ENCODE measurements at places on chromosomes 7 and 10.

DNA sequence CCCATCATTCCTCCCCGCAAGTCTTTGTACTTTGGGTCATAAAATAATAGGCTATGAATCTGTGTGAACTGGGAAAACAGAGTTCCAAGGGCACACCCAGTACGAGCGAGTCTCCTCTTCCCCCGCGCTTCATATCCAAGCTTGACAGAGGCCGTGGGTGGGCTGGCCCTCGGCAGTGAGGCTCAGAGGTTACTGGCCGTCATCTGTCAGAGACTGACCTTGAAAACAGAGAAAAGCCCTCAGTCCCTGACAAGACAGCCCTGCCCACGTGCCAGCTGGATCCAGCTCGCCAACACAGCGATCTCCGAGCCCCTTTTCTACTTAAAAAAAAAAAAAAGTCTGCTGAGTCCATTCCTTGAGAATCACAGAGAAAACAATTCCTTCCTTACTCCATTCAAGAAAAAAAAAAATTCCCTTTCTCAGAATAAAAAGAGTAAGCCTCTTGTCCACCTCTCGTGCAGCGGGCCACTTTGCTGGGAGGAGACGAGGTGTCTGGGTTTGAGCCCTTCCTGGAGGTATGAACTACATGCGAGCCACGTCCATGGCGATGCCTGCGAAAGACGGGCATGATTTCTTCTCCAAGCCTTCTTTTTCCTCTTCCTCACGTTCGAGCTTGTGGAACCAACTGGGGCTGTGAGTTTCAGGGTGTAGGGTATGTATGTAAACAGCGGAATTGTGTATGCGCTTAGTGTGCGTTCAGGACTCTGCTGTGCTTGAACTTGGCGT is 744 bp upstream of the BICC1 start:
- DNase-seq = no peak

DNA sequence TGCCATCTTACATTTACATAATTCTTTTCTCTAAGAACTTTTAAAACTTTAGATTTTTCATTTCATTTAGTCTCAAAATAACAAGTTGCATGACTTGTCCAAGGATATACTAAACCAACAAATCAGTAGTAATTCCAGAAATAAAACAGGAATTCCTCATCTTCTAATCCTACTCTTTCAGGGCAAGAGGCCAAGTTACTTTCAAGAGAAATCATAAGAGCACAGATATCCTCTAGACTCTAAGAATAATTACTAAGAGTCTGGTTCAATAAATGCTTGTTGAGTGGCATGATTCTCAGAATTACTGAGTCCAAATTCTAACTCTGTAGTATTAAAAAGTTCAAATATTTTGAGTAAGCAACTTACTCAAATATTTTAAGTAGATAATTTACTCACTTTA is 12.9 kb downstream of the PDZD8 start:
- DNase-seq = no peak

DNA sequence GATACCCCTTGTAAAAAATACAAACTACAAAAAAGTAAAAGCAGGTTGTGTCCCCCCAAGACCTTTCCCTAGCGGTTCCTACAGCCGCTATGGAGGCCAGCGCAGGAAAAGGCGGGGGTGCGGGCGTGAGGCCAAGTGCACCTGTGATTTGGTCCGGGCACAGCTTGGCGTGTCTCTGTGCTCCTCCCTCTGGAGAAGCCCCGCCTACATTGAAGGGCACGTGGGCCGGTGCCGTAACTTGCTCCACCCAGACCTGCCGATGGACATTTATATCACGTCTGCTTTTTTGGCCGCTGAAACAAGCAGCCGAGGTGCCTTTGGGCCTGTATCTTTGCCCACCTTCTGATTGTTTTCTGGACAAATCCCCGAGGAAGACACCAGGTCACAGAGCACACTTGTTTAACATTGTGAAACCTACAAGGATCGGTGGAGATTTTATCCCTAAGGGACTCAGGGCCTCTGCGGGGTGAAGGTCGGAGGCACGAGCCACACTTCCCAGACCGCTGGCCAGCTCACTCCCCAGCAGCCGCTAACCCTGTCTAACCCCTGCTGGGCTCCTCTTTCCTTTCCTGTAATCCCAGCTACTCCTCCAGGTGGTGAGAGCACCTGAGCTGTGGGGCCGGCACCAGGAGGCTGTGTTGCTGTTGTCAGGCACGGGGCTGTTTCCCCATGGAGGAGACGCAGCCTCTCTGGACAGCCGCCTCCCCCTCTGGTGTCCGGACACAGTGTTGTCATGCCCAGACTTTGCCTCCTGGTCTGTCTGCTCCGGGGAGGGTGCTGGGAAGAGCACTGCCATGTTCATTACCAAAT is 18.8 kb upstream of the INPP5A start:
- DNase-seq = no peak

GRCh38 chr10:113882240-113882639 is 27.8 kb downstream of the NHLRC2 start:
- no peak for DNase-seq

DNA sequence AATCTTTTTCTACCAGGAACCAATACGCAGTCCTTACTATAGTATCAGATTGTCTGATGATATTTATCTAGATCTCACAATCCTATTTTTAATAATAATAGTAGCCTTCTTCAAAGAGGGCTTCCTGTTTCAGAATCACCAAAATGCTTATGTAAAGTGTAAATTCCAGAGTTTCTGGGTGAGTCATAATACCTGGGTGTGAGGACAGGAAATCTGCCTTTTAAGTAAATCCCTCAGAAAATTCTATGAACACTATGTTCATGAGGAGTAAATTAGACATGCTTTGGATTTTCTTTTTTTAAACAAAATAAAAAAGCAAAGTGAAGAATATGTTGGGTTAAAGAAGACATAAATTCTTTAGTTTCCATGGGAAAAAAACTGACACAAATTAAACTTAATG is 20.5 kb downstream of the DKK1 start:
- DNase-seq = no peak

DNA sequence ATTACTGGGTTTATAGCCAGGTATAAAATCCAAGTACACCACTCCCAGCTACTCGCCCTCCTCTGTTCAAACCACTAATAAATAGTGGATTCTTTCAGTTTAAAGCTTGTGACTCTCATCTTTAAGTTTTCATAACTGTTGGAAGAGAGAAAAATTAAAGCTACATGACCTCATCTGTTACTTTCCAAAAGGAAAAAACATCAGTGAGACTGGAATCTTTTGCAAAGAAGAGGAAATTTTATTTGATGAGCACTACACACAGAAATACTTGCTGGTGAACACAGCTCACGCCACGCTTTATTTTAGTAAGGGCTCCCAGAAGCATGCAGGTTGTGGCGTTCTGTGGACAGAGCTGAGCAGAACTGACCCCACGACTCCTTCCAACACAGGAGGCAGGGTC is 527.0 kb upstream of the MGMT start:
- DNase-seq = no peak
